ENCODE measurements at places on chromosomes 2 and 18.
A peak's percentile ranks its signal among the peaks of the same experiment; 100 is the strongest.

DNA sequence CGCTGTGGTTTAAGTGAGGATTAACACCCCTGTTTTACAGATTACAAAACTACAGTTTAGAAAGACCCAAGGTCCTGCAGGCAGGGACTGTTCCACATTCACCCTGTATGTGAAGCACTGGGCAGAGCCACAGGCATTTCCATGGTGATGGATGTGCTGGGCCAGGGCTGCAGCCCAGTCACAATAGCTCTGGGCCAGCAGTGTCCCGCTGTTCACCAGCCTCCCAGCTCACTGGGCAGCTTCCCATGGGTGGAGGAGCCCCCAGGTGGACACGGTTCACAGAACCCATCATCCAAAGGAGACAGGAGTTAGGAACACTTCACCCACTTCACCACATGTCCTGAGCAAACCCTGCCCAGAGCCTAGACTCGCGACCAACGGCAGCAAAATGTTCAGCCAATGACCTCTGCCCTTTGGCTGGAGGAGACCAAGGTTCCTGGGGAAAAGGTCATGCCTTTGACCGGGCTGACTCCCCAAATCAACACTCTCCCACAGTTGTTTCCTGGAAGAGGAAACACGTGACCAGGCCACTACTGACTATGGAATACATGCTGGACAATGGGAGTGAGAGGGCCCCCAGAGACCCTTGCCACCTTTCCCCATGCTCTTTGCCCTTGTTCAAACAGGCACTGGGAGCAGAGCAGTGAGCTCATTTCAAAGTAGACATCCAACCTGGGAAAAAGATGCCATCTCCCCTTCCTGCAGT is 28.0 kb upstream of the SLC35F6 start:
- DNase-seq = no peak

DNA sequence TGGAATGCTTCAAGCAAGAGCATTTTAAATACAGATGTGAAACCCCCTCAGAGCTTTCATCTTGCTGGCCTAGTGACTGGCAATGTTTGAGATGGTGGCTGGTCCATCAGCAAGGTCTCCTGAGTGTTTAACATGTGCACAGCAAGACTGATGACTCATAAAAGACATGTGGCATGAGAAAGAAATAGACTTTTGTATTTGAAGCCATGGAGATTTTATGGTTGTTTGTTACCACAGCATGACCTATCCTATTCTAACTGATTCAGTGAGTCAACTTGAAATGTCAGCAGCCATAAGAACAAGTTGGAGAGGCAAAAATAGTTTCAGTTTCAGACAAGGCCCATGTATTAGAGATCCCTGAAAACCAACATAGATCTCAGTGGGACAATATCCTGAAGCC is 154.7 kb upstream of the LYPD1 start:
- DNase-seq = peak; percentile 19

- DNase-seq = no peak
These were observed 110.1 kb upstream of the FBXO11 start for GRCh38 chr2:48016225-48017019.

- DNase-seq = no peak
These were observed 14.1 kb downstream of the RIF1 start for GRCh38 chr2:151423760-151424159.

DNA sequence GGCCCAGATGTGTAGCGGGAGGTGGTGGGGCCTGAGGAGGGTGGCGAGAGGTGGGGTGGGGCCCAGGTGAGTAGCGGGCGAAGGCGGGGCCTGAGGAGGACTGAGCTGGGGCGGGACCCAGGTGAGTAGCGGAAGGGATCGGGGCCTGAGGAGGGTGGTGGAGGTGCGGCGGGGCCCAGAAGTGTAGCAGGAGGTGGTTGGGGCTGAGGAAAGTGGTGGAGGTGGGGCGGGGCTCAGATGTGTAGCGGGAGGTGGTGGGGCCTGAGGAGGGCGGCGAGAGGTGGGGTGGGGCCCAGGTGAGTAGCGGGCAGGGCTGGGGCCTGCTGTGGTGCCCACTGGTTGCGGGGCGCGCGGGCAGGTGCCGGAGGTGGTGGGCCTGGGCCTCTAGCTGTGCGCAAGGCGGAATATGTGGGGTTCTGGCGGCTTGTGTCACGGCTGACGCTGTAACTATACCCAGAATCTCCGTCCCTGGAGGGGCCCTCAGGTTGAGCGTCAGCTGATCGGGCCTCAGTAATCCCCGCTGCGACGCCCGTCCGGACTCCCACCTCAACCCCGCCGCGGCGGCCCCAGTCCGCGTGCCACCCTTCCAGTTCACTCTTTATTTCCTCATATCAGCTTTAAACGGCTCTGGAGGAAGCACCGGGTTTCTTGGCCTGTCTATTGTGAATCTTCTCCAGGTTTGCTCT is 866 bp upstream of the SF3B6 start:
- peak; percentile 16 for DNase-seq

DNA sequence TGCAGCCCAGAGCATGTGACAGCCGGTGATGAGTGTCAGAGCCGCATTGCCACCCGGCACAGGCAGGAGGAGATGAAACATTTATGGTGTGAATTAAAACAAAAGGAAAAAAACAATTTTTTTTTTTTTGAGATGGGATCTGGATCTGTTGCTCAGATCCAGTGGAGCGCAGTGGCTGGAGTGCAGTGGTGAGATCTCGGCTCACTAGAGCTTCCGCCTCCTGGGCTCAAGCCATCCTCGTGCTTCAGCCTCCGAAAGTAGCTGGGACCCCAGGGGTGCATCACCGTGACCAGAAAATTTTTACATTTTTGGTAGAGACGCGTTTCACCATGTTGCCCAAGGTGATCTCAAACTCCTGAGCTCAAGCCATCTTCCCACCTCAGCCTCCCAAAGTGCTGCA is 182.1 kb upstream of the SALL3 start:
- no peak for DNase-seq

- DNase-seq = peak; percentile 90
These were observed 276.5 kb upstream of the NRP2 start for GRCh38 chr2:205405752-205406151.

GRCh38 chr2:127164761-127165538 is 55.1 kb downstream of the CYP27C1 start:
- DNase-seq = no peak

GRCh38 chr2:170369894-170370293 is 191.9 kb downstream of the MYO3B start:
- peak; percentile 22 for DNase-seq

- no peak for DNase-seq
These were observed 39.9 kb upstream of the HAAO start for GRCh38 chr2:42832289-42832634.

GRCh38 chr18:25503567-25504081 is 151.7 kb upstream of the ZNF521 start:
- peak; percentile 74 for DNase-seq

GRCh38 chr2:12169721-12170120 is 423.3 kb downstream of the LPIN1 start:
- peak; percentile 94 for DNase-seq

- no peak for DNase-seq
These were observed 13.5 kb downstream of the PASK start for GRCh38 chr2:241135737-241136136.

DNA sequence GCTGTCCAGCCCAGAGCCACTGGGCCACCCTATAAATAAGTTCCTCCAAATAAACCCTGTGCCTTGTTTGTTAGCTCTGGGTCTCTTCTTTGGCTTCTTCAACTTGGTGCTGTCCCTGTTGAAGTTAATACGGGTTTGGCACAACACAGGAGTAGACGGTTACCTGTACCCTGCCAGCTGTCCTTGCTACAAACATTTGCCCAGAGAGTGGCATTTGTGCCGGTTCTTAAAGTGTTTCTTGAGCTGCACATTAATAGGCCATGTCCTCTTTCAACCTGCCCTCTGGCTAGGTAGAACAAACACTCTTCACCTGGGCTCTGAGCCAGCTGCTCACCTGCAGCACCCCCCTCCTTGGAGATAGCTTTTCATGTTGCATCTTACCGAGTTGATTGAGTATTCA is 139.2 kb downstream of the NEDD4L start:
- DNase-seq = no peak

GRCh38 chr2:222922019-222922800 is 61.4 kb downstream of the ACSL3 start:
- DNase-seq = no peak

GRCh38 chr2:133809485-133809884 is 241.2 kb upstream of the NCKAP5 start:
- no peak for DNase-seq

- peak; percentile 37 for DNase-seq
These were observed 207.4 kb downstream of the ARL6IP6 start for GRCh38 chr2:152925547-152926448.

- DNase-seq = no peak
These were observed 939.0 kb upstream of the FANCL start for GRCh38 chr2:59180111-59180510.

DNA sequence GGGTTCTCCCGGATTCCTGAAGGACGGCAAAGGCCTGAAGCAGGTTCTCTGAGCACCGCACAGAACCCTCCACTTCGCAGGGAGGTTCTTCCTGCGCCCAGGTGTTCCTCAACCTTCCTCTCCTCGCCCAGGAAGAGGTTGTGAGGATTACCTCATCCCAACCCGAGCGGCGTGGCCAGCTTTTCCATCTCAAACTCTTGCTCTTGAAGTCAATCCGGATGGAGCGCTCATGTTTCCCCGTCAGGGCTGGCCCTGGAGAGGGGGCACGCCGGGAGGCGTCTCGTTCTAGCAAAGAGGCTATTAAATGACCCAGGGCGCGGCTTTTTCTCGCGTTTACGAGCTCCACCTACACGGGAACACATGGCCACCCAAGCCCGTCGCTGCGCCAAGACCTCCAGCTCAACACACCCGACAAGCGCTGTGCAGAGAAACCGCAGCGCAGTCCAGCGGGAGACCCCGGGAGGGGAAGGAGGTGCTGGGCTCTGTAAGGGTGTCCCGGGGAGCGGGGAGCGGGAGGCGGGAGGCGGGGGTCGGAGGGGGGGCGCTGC is 540 bp upstream of the RAB10 start:
- peak; percentile 76 for DNase-seq

- no peak for DNase-seq
These were observed 62.4 kb downstream of the MRPS9 start for GRCh38 chr2:105100046-105100840.

- DNase-seq = peak; percentile 70
These were observed 2.6 kb downstream of the HS6ST1 start for GRCh38 chr2:128315829-128316776.

- DNase-seq = peak; percentile 87
These were observed 106.1 kb downstream of the ETAA1 start for GRCh38 chr2:67503066-67503795.

DNA sequence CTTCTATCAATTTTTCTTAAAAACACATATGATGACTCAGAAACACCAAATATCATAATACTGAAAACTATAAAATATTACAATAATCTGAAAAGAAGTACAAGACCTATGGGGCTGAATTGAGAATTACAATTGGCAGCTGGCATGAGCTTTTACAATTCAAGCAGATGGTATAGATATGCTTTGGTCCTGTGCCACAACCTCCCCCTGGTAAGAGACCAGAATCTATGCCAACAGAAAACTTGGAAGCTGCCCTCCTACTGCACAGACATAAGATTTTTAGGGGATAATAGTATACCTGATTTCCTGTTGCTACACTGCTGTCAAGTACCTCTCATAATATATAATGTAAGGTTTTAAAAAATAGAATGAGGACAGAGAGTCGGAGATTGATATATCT is 46.8 kb upstream of the CDH7 start:
- DNase-seq = no peak

GRCh38 chr18:37294951-37295350 is 270.6 kb downstream of the CELF4 start:
- DNase-seq = peak; percentile 2

- no peak for DNase-seq
These were observed 126.4 kb downstream of the KCTD1 start for GRCh38 chr18:26421931-26422330.

DNA sequence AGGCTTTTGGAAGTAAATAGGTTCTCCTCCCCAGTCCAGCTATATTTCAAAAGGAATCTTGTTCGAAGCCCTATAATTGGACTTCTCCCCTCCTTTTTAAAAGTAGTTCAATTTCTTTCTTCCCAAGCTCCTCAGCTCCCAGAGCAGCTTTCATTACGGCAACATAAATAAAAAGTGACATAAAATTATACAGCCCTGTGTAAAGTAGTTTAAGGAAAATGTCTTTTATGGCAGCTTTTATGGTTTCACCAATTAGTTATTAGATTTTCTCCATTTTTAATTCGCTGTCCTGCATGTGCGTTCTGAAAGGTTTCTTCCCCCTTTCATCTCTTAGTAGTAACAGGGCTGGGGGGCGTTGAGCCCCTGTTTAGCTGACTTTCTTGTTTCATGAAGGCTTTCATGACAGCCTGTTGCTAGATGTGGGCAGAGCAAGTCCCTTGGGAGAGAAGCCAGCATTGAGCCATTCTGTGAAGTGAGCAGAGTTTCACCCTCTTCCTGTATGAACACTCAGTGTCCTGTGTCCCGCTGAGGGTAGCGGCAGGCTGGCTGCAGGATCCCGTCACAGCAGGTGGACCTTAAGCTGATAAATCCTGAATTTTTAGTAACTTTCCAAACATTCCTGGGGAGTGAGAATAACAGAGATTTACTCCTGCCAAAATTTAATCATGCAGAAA is 229.7 kb upstream of the SPRED2 start:
- peak; percentile 17 for DNase-seq

DNA sequence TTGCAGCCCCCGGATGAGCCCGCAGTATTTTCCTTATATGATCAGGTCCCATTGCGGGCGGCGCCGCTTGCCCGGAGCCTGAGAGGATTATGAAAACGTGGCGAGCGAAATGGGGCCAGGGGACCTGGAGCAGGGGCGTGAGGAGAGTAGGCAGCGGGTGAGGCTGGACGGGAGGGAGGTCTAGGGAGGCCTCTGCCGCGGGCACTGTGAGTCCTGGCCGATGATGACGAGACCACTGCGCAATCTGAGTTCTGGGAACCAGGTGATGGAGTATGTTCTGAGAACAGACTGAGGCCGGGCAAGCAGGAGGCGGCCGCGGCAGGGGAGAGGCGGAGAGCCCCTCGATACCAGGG is 790 bp upstream of the ACAA2 start:
- DNase-seq = peak; percentile 58

- DNase-seq = no peak
These were observed 10.0 kb downstream of the RNF144A start for GRCh38 chr2:6927186-6927585.

DNA sequence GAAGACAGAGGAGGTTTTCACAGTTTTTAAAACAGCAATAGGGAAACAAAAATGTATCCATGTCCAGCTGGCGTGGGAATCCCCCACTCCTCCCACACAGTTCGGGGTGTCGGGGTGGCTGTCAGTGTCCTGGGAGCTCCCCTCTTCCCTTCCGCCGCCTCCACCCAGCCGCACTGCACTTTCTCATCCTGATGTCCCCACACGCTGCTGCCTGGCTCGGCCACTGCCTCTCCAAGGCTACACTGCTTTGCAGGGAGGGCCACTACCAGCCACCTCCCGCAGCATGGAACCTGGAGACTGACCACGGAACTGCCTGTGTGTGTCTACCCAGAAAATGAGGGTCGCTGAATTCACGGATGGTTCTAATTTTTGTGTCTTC is 138.7 kb upstream of the CTDP1 start:
- no peak for DNase-seq

DNA sequence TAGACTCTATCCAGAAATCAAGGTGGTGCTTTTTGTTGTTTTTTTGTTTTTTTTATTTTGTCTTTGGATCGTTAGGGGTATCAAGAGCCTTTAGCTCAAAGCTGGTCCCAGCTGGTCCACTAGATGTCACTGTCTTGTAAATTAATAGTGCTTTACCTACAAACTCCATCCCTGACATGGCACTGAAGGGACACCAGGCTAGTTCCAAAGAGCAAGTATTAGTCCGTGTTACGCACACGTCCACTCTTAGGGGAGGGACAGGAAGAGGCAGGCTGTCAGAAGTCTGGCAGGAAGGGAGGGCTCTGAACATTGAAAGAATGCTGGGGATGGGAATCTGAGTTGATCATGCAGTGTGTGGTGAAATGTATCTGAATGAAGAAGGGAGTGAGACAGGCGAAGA is 85.9 kb upstream of the CCBE1 start:
- peak; percentile 85 for DNase-seq
